Kidney (tissue), 22 donors: ENCODE measurements at places on chromosomes 2 and 18.

DNA sequence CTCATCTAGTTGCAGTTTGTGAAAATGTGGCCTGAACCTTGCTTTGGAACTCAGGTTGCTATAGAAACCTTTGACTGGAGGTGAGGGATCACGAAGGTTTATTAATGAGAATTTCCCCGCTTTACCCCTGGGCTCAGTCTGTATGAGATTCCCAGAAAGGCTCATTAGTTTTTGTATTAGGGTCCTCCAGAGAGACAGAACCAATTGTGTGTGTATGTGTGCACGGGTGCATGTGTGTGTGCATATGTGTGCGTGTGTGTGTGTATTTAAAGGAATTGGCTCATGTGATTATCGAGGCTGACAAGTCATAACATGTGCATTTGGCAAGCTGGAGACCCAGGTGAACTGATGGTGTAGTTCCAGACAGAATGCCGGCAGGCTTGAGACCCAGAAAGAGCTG lies 113.8 kb upstream of the DLX2 start:
- H3K4me3 ChIP-seq: no peak overlapping the region
- no peak for DNase-seq
- H3K27ac ChIP-seq: no peak overlapping the region
- H3K36me3 ChIP-seq: no peaks in the 10 kb centered on the region

DNA sequence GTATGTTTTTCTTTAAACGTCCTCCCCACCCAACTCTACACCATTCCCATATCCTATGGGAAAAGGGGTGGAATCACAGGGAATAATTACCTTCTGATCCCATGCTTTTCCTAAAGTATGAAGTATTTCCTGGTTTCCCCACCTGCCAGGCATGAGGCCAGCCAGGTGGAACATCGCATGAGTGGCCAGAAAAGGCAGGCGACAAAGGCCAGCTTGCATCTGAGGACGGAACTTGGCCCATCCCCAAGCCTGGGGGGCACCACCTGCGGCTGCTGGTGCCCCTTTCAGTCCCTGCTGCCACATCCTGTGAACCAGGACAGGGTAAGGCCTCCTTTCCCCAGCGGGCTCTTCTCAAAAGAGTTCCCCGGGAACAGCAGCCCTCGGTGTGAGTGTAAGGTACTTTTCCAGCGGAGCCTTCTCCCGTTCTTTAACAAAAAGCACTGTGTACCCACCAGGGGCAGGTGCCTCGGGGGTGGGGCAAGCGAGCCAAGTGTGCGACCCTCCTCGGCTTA lies 1.2 kb upstream of the ERFE start:
- no peak overlapping the region for H3K27ac ChIP-seq
- no peaks in the 10 kb centered on the region for H3K4me1 ChIP-seq
- H3K36me3 ChIP-seq: no peaks in the 10 kb centered on the region
- peak; percentile 82 for DNase-seq

DNA sequence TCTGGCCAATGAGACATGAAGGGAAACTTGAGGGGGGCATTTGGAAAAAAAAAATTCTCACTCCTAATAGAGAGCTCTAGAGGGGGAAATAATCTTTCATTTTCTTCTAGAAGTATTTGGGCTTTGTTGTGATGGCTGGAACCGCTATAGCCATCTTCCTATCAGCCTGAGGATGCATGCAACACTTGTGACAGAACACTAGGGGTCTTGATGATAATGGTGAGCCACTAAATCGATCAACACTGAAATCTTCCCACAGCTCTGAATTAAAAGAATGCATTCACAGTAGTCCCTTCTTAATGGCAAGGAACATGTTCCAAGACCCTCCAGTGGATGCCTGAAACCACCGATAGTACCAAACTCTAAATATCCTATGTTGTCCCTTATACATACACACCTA lies 325.3 kb downstream of the LNPK start:
- no peak overlapping the region for H3K4me3 ChIP-seq
- H3K36me3 ChIP-seq: no peaks in the 10 kb centered on the region
- no peak for DNase-seq
- no peaks in the 10 kb centered on the region for H3K4me1 ChIP-seq

GRCh38 chr2:227592694-227593387 lies 5.9 kb upstream of the SCYGR2 start:
- H3K36me3 ChIP-seq: no peaks in the 10 kb centered on the region
- no peak for DNase-seq
- no peak overlapping the region for H3K4me3 ChIP-seq
- no peak overlapping the region for H3K27ac ChIP-seq
- H3K27me3 ChIP-seq: no peaks in the 10 kb centered on the region

GRCh38 chr2:72330652-72331051 lies 183.0 kb upstream of the CYP26B1 start:
- H3K27me3 ChIP-seq: no peaks in the 10 kb centered on the region
- H3K4me3 ChIP-seq: no peak overlapping the region
- H3K4me1 ChIP-seq: no peaks in the 10 kb centered on the region
- DNase-seq: no peak

GRCh38 chr2:85996591-85996990 lies 107.8 kb upstream of the ST3GAL5 start:
- no peak overlapping the region for H3K4me3 ChIP-seq
- no peak for DNase-seq
- peaks cover 16% of the 10 kb centered on the region for H3K4me1 ChIP-seq

GRCh38 chr18:33541316-33541715 lies 36.7 kb upstream of the ASXL3 start:
- no peaks in the 10 kb centered on the region for H3K4me1 ChIP-seq
- H3K36me3 ChIP-seq: no peaks in the 10 kb centered on the region
- no peak overlapping the region for H3K27ac ChIP-seq
- no peak for DNase-seq

- no peaks in the 10 kb centered on the region for H3K36me3 ChIP-seq
- H3K4me3 ChIP-seq: no peak overlapping the region
- no peaks in the 10 kb centered on the region for H3K4me1 ChIP-seq
- H3K27me3 ChIP-seq: no peaks in the 10 kb centered on the region
- no peak for DNase-seq
These were observed 77.7 kb downstream of the APOB start for GRCh38 chr2:20966061-20966595.

DNA sequence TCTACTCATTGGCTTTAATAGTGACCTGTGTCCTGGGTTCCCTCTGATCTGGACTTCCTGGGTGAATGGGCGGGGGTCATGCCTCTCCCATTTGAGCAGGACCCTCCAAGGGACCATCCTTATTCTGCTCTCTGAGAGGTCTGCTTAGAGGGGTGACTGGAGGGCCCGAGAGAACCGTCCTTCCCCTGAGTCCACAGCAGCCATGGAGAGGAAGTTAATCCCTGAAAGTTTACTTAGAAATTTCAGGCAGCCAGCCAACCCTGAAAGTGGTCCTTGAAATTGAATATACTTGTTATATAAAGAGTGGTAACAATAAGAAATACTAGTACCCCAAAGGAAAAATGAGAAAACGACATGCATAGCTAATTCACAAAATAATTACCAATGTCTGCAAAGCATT lies 226.1 kb downstream of the DYSF start:
- H3K27ac ChIP-seq: no peak overlapping the region
- no peaks in the 10 kb centered on the region for H3K36me3 ChIP-seq
- DNase-seq: no peak
- H3K27me3 ChIP-seq: no peaks in the 10 kb centered on the region

DNA sequence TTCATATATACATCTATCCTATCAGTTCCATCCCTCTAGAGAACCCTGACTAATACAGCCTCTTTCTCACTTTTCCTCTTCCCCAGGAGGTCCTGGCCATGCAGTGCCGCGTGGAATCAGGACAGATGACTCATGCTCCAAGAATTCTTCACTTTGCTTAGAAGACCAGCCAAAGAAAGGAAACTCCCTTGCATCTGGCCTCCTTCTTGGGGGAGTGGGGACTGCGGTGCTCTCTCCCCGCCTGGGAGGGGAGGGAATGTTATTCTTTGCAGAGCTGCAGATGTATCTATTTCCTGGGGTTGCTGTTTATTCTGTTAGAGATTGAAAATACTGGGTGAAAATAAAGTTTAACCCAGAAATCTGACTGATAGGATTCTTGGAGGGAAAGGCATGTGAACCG lies 111.5 kb upstream of the SH3BP4 start:
- H3K27me3 ChIP-seq: no peaks in the 10 kb centered on the region
- H3K4me1 ChIP-seq: peaks cover 6% of the 10 kb centered on the region
- H3K36me3 ChIP-seq: no peaks in the 10 kb centered on the region

GRCh38 chr2:120716641-120717585 lies 18.8 kb upstream of the GLI2 start:
- no peak overlapping the region for H3K4me3 ChIP-seq
- H3K4me1 ChIP-seq: no peaks in the 10 kb centered on the region
- no peaks in the 10 kb centered on the region for H3K27me3 ChIP-seq
- H3K27ac ChIP-seq: no peak overlapping the region
- DNase-seq: peak; percentile 18
- no peaks in the 10 kb centered on the region for H3K36me3 ChIP-seq

DNA sequence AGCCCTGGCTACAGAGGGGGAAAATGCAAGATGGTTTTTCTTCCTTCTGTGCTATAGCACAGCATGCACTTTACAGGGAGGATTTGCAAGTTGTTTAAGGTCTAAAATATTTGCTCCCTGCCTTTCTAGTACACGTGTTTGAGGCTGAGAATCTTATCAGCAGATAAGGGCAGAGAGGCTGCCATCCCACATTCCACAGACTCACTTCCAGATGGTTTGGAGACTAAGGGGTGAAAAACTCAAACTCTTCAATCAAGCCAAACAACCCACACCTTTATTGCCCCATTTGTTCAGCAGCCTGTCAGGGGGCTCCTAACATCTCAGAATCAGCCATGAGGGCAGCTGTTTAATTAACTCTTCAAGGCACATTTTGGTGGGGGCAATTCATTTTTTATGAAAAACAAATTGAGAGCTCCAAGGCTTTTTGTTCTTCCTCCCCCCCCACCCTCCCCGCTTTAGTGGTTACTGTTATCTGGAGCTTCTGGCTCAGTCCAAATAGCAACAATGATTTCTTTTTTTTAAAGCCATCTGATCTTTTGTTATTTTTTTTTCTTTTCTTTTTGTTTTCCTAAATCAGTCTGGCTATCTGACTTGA lies 242.6 kb upstream of the NT5C1B start:
- H3K4me1 ChIP-seq: peaks cover 2% of the 10 kb centered on the region
- H3K27me3 ChIP-seq: no peaks in the 10 kb centered on the region
- H3K4me3 ChIP-seq: no peak overlapping the region
- DNase-seq: no peak
- H3K27ac ChIP-seq: no peak overlapping the region
- H3K36me3 ChIP-seq: no peaks in the 10 kb centered on the region
